ENCODE measurements at places on chromosomes 11 and 22.
A peak's percentile ranks its signal among the peaks of the same experiment; 100 is the strongest.

GRCh38 chr11:29985248-29985647 lies 31.6 kb downstream of the KCNA4 start:
- no peak for DNase-seq

DNA sequence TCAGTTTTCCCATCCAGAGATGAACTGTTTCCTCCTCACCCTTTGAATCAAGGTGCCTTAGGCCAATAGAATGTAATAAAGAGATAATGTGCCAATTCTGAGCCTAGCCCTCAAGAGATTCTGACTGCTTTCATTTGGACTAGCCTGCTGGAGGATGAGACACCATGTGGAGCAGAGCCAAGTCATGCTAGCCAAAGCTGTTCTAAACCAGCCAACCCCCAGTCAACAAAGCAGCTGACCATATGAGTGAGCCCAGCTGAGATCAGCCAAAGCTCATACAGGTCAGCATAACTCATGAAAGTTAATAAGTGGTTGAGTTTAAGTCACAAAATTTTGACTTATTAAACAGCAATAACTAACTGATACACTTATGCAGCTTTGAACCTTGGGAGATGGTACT lies 66.7 kb upstream of the DBX1 start:
- DNase-seq, result no peak

GRCh38 chr11:46337626-46338345 lies 9.5 kb upstream of the DGKZ start:
- no peak for DNase-seq

DNA sequence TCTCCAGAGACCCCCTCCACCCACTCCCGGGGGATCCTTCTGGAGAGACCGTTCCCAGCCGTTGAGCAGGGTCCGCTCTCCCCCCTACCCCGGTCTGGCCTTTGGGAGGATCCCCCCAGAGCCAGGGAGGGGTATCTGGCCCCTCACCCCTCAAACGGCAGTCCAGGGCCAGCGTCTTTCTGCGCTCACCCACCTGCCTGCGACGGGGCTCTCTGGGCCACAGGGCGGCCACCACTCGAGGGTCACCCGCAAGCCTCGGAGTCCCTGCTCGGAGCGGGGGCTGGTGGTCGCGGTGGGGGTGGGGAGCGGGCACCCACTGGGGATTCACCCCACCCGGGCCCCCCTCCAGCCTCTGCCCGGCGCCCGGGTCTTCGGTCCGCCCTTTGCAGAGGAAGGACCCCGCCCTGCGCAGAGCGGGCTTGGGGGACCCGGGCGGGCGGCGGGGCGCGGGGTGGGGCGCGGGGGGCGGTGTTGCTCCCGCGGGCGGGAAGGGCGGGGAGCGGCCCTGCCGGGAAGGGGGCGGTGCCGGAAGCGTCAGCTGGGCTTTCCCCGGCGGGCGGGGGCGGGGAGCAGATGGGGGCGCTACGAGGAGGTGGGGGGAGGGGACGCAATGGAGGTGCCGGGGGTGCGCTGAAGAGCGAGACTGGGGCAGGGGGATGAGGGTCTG lies 16.6 kb downstream of the CRELD2 start:
- peak; percentile 97 for DNase-seq

- DNase-seq, result no peak
Observed at GRCh38 chr11:34585304-34585734, 35.6 kb upstream of the EHF start.

DNA sequence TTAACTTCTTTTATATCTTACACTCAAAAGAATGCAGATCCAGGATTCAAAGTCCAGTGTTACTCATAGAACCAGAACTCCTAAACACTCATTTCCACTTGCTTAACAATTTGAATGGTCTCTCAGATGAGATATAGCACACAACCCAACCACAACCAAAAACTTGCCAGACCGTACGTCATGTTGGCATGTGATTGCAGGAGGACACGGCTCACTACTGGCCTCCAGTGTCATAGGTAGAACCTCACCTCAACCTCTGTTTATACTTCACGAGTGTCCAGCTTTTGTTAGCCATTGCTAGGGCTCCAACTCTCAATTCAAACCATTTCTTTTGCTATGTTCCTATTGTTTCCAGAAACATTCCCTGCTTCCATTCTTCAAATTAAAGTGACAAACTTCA lies 58.5 kb upstream of the PDGFD start:
- no peak for DNase-seq

DNA sequence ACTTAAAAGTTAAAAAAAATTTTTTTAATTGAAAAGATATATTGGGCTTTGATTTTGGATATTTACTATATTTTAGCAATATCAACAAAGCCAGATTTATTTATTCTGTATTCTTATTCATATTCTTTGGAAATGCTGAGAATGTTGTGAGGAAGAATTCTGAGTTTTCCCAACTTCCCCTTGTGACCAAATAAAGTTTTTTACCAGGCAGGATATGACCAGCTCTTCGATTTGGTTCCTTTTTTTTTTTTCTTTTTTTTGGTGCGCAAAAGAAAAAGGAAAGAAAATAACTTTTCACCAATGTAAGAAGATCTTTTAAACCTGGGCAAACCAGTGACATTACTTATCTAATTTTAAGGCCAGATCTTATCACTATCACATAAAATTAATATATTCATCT lies 12.9 kb downstream of the TCP11L1 start:
- no peak for DNase-seq

DNA sequence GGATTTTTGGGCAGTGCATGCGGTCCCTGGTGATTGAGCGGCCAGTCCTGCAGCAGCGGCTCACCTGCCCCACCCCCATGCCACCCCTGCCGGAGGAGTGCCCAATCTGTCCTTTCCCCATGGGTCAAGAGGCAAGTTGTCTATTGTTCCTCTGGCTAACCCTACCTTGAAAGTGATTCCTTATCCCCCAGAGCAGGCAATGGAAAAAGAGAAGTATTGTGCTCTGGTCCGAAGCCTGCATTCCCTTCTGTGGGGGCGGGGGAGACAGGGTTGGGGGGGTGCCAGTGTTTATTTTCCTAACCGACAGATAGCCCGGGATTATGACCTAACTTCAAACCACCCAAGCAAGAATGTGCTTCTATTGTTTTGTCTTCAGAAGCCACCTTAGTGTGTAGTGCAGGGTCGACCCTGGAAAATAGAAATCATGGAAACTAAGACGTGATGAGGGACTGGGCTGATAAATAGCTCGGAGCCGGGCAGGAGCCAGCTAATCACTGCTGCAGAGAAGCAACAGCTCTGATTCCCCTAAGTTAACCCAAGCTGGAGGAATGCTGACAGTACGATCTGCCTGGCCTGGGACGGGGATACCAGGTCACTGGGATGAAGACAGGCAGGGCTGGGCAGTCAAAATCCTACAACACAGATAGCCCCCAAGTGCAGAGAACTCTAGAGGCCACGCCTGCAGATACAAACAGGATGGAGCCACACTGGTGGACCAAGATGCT lies 38.7 kb upstream of the ATXN10 start:
- DNase-seq, result no peak

GRCh38 chr22:24728790-24729637 lies 45.5 kb downstream of the PIWIL3 start:
- no peak for DNase-seq

- DNase-seq, result no peak
Observed at GRCh38 chr11:95500466-95500865, 269.5 kb upstream of the SESN3 start.

GRCh38 chr11:44955015-44955738 lies 4.5 kb upstream of the TP53I11 start:
- DNase-seq, result peak; percentile 36

- DNase-seq, result no peak
Observed at GRCh38 chr11:114108501-114109205, 49.1 kb downstream of the ZBTB16 start.

DNA sequence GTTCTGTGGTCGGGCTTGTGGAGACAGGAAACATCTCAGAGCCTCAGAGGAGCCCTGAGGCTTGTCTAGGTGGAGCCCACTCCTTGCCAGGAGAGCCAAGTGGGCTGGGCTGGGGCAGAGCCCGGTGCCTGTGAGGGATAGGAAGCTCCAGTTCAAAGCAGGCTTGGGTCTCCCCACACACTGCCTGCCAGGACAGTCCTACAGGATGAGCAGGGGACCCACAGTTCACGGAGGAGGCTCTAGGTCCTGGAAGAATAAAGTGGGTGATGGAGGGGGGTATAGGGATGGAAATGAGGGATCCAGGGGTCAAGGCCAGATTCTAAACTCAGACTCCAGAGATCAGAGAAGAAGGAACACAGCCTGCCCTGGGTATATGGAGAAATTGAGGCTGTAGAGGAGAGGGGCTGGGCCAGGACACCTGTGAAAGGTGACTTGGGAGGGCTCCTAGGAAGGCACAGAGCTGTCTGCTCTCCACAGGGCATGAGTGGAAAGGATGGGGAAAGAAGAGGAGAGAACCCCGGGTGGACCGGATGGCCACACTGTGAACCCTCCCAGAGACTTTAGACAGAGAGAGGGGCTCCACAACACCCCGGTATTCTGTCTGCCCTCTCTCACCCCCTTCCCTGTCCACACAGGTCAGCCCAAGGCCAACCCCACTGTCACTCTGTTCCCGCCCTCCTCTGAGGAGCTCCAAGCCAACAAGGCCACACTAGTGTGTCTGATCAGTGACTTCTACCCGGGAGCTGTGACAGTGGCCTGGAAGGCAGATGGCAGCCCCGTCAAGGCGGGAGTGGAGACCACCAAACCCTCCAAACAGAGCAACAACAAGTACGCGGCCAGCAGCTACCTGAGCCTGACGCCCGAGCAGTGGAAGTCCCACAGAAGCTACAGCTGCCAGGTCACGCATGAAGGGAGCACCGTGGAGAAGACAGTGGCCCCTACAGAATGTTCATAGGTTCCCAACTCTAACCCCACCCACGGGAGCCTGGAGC lies 7.4 kb downstream of the IGLL5 start:
- no peak for DNase-seq

DNA sequence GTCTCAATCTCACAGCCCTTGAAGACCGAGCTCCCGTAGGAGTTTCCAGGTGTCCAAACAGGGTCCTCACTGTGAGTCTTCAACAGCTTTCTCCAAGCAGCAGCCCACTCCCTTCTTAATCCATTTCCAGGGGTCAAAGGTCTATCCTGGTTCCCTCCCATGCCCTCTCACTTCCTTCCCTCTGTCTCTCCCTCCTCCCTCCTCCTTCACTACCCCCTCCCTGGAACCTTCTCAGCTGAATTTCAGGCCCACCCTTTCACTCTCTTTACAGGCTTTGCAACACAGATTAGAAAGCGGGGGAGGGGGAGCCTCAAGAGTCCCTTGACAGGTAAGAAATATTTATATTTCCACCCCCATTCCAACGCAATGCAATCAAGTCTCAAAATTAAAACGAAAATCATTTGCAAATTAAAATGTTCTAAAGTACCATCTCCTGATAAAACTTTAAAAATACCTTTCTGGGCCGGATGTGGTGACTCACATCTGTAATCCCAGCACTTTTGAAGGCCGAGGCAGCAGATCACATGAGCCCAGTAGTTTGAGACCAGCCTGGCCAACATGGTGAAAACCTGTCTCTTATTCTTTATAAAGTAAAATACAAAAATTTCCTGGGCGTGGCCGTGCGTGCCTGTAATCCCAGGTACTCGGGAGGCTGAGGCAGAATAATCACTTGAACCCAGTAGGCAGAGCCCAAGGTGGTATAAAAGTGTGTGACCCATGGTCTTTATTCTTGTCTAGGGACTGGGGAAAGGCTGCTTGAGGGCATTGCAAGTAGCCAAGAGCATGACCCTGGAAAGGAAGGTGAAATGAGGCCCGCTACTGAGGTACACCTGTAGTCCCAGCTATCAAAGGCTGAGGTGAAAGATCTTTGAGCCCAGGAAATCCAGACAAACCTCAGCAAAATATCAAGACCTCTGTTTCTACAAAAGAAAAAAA lies 865 bp upstream of the ZNF280A start:
- DNase-seq, result no peak

GRCh38 chr11:68317147-68317785 lies 4.9 kb downstream of the LRP5 start:
- DNase-seq, result no peak

GRCh38 chr11:93895106-93895862 lies 44.9 kb upstream of the VSTM5 start:
- DNase-seq, result peak; percentile 19

- DNase-seq, result no peak
Observed at GRCh38 chr11:59900366-59901126, 22.0 kb downstream of the OOSP3 start.

DNA sequence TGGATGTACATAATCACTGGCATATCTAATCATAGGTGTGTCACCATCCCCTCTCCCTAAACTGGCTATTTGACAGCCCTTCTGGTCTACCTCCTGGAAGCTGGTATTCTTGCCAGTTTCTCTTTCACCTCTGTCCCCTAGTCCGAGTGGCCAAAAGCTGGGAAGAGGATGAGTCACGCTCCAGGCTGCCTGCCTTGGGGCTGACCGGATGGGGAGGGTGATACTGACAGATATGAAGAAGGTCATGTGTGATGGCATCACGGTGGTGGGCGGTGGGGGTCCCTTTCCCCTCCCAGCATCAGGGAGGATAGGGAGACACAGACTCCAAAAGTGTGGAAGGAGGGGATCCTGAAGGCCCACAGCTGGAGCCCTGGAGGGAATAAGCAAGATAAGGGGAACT lies 4.8 kb downstream of the OAF start:
- DNase-seq, result no peak

DNA sequence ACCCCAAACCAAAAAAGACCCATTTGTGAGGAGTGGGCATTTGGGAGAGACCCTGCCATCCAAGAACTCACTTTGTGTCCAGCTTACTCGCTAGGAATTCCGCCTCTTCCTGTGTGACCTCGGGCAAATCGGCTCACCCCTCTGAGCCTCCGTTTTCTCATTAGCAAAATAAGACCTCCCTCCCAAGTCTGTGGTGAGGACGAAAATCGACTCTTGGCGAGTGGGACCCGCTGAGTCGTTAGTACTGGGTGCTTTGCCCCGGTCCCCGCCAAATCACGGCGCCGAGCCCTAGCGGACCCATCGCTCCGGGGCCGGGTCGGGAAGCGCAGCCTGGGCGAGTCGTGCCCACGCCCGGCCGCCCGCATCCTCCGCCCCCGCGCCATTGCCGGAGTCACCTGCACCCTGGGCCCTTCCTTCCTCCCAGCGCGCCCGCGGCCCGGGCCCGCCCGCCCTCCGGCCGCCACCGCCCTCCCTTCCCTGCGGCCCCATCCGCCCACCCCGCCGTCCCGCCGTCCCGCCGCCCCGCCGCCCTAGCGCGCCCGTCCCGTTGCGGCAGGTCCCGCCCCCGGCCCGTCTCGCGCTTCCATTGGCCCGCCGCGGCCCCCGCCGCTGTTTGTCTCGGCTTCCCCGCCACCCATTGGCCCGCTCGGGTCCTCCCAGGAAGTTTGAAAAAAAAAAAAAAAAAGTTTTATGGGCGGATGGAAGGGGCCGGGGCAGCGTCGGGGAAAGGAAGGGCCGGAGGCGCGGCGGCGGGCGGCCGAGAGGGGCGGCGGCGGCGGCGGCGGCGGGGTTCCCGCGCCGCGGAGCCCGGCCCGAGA lies 48.9 kb downstream of the TRIOBP start:
- DNase-seq, result peak; percentile 95

DNA sequence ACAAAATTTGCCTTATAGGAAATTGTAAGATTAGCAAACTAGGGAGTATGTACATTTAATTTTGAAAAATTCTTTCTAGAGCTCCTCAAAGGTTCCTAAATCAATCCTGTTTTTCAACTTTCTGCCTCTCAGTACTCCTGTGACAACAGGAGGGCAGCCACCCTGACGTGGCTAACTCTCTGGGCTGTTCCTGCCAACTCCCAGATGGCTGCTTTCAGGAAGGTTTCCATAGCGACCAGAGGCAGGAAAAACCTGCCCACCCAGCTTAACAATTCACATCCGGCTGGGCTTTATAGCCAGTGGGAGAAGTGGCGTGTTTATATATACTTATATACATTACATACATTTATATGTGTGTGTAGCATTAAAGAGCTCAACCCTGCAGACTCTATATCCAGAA lies 26.5 kb downstream of the SGSM3 start:
- no peak for DNase-seq

All from activated CD4-positive, alpha-beta T cell treated with anti-CD3 and anti-CD28 coated beads for 36 hours (primary cell).